ENCODE measurements at places on chromosomes 2 and 18.
A peak's percentile ranks its signal among the peaks of the same experiment; 100 is the strongest.

GRCh38 chr2:31324016-31324633, 90.2 kb downstream of the EHD3 start:
- DNase-seq = no peak

DNA sequence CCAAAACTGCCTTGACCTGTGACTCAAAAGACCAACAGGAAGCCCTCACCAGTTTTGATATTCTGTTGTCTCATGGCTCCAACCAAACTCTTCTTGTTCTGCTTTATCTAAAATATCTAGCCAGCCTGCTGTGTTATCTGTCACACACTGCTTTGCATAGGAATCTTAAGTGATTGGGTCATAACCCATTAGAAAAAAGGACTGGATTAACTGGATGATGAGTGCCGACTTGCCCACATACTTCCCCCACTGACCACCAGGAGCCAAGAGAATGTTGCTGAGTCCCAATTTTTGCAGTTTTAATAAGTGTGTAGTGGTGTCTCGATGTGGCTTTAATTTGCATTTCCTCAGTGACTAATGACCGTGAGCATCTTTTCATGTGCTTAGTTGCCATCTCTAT, 6.5 kb downstream of the MOGAT1 start:
- DNase-seq = no peak

GRCh38 chr2:1727101-1727771, 17.1 kb downstream of the PXDN start:
- DNase-seq = peak; percentile 62

DNA sequence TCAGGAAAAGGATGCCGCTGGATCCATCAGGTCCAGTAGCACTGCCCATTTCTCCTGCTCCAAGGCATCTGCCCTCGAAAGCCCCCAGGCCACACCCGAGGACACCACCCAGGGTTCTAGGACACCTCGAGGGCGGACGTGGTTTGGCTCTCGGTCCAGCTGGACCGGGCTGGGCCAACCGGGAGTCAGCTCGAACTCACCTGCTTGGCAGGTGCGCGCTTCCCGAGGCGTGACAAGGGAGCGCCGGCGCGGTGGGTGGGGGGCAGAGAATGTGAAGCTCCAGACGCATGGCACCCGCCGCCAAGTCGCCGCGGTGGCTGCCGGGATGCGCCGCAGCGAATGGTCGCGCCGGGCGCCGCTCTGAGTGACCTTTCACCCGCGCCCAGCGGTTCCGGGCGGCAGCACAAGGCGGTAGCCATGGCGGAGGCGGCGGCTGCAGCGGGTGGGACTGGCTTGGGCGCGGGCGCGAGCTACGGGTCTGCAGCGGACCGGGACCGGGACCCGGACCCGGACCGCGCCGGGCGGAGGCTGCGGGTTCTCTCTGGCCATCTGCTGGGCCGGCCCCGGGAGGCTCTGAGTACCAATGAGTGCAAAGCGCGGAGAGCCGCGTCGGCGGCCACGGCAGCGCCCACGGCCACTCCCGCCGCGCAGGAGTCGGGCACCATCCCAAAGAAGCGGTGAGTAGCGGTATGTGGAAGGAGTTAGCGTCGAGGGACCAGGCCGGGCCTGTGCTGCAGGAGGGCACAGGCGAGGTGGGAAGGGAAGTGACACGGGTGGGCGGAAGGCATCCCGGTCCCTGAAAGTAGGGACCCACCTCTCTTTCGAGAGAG, at the start of gene AGPS:
AGPS (plus strand) TSS at position 401 of the 830 bp plus-strand sequence; CDS start at position 418, 17 bp downstream.
- DNase-seq = peak; percentile 86

DNA sequence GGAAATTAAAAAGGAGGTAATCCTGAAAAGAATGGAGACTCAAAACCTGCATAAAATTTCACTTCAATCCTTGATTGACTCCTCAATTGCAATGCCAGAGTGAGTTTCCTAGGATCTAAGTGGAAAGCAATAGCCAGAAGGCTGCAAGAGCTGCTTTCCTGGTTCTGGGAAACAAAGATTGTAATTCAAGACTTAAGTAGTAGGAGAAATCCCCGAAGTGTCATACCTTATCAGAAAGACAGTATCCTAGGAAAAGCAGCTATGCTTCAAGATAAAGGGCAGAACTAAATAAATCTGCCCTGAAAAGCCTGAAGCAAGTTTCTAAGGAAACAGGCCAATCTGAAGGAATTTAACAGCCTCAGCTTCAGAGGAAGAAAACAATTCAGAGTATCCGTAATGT, 390.2 kb downstream of the DSC3 start:
- no peak for DNase-seq

GRCh38 chr18:24080861-24081260, 58.0 kb upstream of the CABYR start:
- DNase-seq = no peak

All from femur (tissue), 1 donor.